ENCODE measurements at places on chromosomes 13 and 19.

- peak; percentile 23 for DNase-seq
Observed at GRCh38 chr19:17579661-17580244, 24.3 kb downstream of the COLGALT1 start.

- no peak for DNase-seq
Observed at GRCh38 chr19:35740108-35740422, 2.2 kb downstream of the IGFLR1 start.

DNA sequence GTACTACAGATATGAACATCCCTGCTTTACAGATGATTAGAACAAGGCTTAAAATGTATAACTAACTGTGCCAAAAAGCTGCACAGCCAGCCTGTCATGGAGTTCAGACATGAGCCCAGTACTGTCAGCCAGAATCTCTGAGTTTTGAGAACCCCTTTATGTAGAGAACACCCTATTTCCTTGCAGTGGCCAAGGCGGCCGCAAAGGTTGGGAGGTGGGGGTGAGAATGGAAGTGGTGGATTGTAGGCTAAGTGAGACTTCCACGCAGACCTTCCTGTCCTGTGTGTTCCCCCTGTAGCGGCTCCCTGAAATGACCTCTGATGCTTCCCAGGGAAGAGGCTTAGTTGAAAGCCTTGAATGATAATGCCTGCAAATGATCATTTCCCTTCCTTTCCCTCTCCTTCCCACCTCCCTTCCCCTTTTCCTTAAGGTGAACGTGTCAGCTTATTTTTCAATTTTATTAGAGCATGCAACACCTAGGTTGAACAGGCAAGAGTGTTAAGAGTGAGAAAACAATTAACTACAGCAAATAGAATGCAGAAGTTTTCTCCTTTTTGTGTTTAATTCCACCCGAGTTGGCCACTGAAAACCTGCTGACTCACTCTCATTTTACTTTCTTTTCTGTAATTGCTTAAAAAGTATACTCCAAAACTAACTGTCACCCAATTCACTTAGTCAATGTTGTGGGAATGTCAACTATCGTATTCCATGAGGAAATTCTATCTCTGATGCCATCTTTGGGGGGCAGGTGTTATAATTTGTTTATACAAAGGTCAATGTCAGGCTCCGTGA lies 167.0 kb upstream of the EDNRB start:
- no peak for DNase-seq

DNA sequence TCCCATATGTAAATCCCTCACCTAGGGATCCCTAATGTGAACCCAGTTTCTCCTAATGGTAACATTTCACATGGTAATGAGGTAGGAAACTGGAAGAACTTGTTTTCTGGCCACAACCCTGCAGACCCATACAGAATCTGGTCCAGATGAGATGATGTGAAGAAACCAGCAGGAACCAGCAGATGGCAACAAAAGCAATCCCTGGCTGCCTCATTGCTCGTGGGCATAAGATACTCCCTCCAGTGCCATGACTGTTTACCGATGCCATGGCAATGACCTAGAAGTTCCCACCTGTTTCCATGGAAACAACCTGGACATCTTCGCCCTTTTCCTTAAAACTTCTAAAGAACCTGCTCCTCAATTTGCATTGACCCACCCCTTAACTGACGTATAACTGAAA lies 1.4 kb upstream of the CD209 start:
- no peak for DNase-seq

DNA sequence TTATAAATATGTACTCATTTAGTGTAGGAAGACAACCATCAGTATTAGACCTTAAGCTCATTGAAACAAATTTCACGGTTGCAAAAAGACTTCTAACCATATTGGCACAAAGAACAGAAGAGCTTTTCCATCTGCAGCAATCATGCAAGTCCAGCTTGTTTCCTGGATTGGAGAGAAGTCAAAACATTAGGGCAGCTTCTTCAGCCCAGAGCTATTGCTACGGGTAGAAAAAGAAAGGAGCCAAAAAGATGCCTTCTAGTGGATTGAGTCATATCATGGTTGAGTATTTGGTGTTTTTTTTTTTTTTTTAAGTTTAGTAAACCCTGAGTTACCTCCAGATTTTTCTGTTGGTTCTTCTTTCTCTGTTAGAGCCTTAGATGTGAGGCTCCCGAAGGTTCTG lies 99.8 kb downstream of the WDFY2 start:
- DNase-seq, result no peak

DNA sequence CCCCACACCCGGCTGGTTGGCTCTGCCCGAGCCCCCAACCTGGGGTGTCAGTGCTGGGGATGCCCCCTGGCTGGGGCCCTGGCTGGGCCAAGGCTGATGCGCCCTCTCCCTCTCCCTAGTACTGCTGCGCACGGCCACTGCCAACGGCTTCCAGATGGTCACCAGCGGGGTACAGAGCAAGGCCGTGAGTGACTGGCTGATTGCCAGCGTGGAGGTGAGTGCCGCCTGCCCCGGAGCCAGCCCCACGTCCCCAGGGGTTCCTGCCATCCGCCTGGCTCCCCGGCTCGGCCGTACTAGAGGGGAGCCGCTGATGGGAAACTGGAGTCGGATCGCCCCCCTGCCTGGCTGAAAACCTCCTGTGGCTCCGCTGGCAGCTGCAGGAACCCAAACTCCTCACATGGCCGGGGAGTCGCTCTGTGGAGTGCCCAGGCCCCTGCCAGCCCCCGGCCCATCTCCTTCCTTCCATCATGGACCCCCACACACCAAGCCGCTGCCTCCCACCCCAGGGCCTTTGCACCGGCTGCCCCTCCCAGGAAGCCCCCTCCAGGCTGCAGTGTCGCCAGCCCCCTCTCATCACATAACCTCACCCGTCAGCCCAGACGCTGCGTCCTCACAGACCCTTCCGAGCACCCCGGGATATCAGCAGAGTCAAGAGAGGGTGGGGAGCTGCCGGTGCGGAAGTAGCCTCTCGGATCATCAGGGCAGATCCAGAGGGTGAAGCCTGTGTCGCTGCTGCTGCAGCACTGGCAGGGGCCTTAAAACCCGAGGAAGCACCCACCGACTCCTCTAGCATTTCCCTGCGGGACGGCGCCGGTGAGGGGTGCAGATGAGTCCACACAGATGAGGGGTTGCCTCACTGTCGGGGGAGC lies 10.6 kb downstream of the NCLN start:
- DNase-seq, result no peak

DNA sequence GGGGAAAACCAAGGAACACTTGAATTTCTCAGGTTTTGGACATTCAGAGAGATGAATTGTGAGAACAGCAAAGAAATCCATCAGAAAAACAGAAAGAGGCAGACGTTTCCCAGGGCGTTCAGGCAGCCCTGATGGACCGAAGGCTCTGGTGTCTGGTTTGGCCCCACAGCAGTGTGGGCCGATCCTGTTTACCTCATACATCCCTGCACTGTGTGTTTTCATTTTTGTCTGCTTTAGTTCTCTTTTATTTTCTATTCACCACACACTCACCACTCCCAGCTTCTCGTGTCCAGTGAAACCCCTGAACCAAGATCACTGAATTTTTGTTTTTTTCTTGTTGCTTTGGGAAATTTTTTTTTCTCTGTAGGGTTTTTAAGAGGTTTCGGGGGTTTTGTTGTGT lies 11.9 kb upstream of the WDR18 start:
- DNase-seq, result no peak

DNA sequence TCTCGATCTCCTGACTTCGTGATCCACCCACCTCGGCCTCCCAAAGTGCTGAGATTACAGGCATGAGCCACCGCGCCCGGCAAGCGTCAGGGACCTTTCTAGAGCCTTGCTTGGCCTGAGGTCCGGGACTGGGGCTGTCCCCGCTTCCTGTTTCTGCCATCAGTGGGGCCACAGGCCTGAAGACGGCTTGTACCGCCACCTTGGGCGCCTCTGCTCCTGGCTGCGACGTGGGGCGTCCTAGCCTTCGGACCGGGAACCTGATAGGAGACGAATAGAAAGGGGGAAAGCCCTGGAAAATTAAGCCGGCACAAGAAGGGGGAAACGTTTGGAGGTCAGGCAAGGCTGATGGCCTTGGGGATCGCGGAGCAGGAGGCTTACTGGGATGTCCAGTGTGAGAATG lies 35.1 kb downstream of the RNF6 start:
- DNase-seq, result no peak
